Activated T-cell treated with anti-CD3 and anti-CD28 coated beads, Interleukin-2, amount 50 U/mL, for 4 hours (primary cell): ENCODE measurements at places on chromosomes 13 and 19.
A peak's percentile ranks its signal among the peaks of the same experiment; 100 is the strongest.

GRCh38 chr19:18424890-18425514 lies 5.8 kb downstream of the SSBP4 start:
- DNase-seq = no peak

GRCh38 chr19:18781885-18782527 lies 9.1 kb downstream of the COMP start:
- no peak for DNase-seq

DNA sequence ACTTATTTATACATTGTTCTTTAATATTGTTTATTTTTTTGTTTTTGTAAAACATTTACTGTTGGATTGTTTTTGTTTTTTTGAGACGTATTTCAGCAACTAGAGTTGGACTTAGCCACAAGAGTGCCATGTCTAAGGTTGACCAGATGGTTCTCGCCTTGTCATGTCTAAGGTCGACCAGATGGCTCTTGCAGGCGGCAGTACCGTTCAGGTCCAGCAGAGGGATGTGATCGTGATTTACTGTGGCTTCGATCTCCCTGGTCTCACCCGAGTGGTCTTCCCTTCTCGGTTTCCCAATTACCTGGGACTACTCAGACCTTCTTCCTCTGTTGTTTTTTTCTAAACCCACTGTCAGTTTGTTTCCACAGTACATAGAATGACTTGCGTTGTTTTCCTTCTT lies 1438.6 kb downstream of the UQCRFS1 start:
- no peak for DNase-seq

DNA sequence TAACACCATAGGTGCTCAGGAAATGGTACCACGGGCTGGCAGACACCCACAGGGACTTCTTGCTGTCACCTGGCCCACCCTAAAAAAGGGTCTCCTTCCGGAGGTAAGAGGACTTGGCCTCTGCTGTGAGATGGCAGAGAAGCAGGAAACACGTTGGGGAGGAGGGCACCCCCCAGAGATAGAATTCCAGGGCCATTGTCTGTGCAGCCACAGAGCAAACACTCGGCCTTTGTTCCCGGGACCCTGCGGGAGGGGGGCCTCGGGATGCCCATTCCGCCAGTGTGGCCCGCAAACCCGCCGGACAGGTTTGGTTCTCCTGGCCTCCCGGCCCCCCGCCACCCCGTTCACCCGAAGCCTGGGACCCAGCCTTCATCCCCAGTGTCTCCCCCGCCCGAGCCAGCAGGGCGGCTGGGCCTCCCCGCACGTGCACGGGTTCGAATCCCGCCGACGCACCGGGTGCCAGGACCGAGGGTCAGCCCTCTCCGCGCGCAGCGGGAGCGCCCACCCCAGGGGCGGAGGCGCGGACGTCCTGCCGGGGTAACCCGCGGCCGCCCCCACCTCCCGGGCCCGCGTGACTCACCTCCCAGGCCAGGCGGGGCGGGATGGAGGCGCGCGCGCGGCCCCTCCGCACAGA lies 714 bp downstream of the PLPP2 start:
- DNase-seq = no peak

GRCh38 chr19:2960120-2960519 lies 15.3 kb upstream of the ZNF77 start:
- no peak for DNase-seq

DNA sequence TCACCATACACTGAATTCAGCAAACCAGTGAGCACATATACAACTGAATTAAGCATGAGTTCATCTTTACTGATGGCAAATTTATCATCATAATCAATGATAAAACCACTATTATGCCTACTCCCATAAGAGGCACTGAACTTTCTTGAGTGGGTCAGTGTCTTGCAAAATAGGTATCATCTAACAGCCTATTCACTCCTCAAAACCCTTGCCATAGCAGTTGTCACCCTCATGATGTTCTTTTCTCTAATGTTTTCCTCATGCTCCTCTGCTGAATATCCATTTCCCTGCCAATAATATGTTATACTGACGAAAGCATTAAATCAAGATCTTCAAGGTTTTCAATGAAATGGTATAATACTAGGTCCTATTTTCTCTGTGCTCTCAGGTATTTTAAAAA lies 5.6 kb downstream of the ARGLU1 start:
- DNase-seq = no peak

DNA sequence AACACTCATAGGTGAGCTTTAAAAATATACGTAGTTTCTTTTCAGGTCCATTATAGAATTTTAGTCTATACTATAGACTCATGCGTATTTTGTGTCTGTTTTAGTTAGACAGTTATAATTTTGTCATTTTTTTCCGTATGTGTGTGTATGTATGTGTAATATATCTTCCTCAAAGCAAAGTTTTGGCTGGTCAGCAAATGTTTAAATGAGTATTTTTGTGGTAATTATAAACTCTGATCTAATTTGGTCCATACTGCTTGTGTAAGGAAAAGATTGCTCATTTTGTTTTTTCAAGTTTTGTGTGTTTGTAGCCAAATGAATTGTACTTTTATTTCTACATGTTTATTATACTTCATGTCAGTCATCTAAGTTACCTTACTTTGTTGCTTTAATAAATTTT lies 20.5 kb downstream of the KCTD4 start:
- no peak for DNase-seq

GRCh38 chr13:76339649-76340048 lies 546.6 kb downstream of the KCTD12 start:
- DNase-seq = no peak

- no peak for DNase-seq
Observed at GRCh38 chr13:73331556-73331955, 272.8 kb downstream of the KLF5 start.

DNA sequence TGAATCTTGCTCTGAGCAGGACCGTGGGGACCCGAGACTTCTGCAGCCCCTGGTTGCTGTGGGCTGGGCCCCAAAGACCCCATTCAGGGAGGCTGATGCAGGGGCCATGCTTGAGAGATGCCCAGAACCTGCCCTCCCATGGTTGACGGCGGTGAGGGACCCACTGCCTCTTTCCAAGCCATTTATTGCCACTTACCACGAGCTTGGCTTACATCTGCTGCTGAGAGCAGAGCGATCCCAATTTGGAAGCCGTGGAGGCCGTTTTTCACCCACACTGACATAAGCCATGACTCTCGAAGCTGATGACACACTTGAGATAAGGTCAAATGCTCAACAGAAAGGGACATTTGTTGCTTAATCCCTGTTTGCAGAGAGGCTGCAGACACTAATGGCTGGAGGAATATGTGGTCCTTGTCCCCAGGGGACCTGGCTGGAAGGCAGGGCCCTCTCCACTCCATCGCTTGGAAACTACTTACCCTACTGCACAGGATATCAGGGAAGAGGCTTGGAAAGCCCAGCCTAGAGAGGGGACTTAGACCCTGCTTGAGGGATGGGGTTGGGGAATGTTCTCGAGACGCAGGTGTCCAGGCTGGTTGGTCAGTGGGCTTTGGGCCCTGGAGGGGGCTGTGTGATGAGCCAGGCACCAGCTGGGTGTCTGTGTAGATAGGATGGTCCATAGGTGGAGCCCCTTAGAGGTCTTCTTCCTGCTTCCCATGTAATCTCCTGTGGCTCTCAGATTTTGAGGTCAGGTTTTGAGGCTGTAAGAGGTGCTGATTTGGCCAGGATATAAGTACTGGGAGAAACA lies 15.3 kb downstream of the ZNF536 start:
- DNase-seq = no peak

DNA sequence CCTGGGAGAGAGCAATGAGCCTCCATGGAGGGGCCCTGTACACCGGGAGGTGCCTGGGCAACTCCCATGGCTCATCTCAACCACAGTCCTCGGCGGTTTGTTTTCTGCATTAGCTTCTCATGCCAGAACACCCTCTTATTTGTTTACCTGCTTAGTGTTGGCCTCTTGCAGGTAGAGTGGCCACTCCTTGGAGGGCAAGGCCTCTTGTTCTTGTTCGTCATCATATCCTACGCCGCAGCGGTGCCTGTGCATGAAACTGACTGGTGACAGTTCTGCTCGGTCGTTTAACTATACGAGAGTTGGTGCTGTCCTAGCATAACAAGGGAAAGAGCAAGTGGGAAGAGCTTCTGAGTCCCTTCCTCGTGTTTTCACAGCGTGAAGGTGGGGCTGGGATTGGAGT lies 40.5 kb upstream of the RNF113B start:
- DNase-seq = no peak

- no peak for DNase-seq
Observed at GRCh38 chr19:19305066-19305465, 15.2 kb downstream of the SUGP1 start.

DNA sequence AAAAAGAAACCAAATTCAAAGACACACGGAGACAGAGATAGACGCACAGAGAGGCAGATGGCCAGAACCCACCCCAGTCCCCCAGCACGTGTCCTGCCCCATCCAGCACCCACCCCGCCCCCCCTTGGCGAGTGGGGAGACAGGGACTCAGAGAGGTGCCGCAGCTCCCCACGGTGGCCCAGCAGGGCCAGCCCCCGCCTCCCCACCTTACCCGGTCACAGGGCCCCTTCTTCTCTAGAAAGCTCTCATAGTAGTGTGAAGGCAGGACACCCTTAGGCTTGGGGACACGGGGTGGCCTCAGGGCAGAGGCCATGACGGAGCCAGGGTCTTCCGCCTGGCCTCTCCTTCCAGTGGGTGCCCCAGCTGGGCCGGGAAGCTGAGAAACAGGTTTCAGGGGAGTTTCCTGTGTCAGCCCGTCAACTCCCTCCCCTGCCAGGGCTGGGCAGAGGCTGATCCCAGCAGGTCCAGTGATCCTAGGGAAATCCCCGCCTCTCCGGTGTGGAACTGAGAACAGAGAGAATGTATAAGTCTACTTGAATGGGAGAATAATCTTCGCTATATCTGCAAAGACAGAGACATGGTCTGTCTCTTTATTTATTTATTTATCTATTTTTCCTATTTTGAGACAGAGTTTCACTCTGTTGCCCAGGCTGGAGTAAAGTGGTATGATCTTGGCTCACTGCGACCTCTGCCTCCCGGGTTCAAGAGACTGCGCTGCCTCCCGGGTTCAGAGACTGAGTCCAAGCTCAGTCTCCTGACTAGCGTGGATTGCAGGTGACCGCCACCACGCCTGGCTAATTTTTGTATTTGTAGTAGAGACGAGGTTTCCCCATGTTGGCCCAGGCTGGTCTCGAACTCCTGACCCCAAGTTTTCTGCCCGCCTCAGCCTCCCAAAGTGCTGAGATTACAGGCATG lies at the start of gene STAP2:
STAP2 (minus strand) TSS at position 387 of the 915 bp plus-strand sequence; CDS start at position 313, 74 bp downstream.
- DNase-seq = peak; percentile 25

GRCh38 chr19:10864538-10864899 lies 6.8 kb upstream of the CARM1 start:
- DNase-seq = peak; percentile 78

DNA sequence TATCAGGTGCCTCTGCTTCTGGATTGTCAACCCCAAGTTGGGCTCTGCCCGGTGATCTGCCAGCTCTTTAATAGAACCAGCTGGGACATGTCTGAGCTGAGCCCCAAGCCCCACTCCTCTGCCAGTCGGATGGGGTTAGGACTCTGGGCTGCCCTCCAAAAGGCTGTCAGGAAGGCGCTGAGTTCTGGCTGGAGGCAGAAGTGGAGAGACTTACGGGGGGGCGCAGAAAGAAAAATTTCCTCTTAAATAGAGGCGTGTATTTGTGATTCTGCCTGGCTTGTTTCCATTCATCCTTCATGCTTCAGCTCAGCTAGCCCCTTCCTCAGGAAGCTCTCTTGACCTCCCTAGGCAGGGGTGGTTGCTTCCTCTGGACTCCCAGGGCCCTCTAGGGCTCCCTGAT lies 985 bp upstream of the KCNK6 start:
- DNase-seq = no peak

DNA sequence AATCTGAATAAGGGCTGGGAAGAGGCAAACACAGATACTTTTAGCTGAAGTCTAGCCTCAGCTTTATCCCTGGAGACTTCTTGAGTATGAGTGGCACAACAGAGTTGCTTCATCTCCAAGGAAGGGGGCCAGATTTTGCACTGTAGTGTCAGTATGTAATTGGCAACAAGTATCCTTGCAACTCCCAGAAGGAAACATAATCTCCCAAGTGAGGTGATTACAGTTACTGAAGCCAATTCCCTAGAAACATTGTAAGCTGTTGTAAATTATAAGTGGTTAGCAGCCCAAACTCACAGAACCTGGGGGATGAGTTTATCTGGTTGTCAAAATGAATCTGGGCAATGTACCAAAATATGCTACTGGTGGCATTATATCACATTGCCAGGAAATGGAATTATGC lies 2065.7 kb upstream of the PCDH20 start:
- DNase-seq = no peak
